Ureter (tissue), 1 donor: ENCODE measurements at places on chromosomes 1 and 21. TPM values are rescaled to one million over a fixed set of nuclear protein-coding genes. Genes with fewer than 3 reads are reported as not detected.

- DNase-seq = no peak
Measured at GRCh38 chr1:90706437-90707362, 10.4 kb downstream of the BARHL2 start.

MYBPH gene
- total RNA-seq = not detected

DNA sequence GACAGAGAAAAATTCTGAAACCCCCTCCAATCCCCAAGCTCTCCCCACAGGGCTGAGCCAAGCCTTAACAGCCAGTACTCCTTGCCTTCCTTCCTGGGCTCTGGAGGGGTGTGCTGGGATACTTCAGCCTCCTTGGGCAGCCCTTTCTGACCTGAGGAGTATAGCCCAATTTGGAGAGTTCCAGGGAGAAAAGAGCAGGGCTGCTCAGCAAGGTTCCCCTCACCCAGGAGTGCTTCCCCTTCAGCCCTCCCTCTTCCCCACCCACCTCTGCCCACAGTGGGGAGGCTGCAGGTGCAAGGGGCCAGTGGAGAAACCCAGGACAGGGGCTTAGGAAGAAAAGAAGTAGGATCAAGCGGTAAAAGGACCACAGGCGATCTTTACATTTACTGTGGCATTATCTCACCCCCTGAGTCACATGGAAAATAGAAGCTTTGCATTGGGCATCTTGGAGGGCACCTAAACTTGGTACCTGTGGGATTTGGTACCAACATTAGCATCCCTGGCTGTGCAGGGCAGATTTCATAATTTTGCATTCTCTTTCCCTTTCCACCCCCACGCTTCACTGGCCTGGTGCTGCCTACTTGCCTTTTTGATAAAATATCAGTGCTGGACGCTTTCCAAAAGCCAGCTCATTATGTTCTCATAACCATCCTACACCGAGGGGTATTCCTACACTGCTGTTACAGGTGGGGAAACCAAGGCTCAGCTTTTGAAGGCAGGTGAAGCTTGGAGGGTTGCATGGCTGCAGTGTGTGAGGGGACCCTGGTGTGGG lies 2.8 kb upstream of the ADORA1 start:
- no peak for DNase-seq

GRCh38 chr1:180198196-180198595 lies 31.9 kb upstream of the LHX4 start:
- DNase-seq = peak; percentile 65

- DNase-seq = no peak
Measured at GRCh38 chr1:81340239-81340638, 460.5 kb upstream of the ADGRL2 start.

DNA sequence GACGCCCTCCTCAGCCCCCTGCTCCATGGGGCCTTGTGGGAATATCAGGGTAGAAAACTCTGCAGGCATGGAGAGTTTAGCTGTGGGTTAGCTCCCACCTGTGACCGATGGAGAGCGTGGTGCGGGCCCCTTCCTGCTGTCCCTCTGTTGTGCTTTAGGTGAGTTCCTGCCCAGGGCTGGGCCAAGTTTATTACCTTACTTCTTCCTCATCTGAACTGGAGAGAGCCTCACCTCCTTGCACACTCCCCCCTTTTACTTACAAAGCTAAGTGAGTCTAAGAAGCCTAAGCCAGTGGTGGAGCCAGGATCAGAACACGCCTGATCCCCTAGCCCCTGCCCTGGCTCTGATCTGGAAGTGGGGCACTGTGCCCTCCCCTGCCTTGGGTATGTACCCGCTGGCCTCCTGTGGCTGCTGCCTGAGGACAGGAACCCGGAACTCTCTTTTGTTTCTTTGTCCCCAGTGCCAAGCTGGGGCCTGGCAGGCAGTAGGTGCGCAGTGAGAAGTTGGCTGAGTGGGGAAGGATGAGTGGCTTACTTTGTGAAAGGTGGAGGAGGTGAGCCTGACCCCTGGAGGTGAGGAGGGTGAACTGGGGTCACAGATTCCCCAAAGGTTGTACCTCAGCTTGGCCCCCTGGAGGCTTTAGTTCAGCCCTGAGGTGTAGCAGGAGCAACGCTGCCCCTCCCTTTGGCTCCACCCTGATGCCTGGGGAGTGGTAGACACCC lies 32.9 kb downstream of the ARHGEF10L start:
- DNase-seq = no peak

GRCh38 chr1:168298446-168298845 lies 17.8 kb downstream of the TBX19 start:
- DNase-seq = no peak

DNA sequence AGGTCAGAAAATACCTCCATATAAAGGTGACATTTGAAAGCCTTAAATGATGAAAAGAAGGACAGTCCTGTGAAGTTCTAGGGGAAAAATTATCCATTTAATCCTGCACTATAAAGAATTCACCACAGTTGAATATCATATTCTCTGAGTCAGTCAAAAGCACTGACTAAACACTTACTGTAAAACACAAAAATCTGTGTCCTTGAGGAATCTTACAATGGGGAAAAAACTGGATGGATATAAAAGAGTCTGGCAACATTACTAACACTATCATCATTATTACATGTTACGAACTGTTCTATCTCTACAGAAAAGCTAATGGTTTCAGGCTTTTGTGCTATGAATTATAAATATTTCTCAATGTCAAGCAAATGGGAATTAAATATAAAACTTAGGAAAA lies 42.4 kb upstream of the HP1BP3 start:
- no peak for DNase-seq

DCDC2B gene
- total RNA-seq = not detected

ZMPSTE24 gene
- 52.9 TPM for total RNA-seq

CFAP74 gene
- 0.83 TPM for total RNA-seq

DNA sequence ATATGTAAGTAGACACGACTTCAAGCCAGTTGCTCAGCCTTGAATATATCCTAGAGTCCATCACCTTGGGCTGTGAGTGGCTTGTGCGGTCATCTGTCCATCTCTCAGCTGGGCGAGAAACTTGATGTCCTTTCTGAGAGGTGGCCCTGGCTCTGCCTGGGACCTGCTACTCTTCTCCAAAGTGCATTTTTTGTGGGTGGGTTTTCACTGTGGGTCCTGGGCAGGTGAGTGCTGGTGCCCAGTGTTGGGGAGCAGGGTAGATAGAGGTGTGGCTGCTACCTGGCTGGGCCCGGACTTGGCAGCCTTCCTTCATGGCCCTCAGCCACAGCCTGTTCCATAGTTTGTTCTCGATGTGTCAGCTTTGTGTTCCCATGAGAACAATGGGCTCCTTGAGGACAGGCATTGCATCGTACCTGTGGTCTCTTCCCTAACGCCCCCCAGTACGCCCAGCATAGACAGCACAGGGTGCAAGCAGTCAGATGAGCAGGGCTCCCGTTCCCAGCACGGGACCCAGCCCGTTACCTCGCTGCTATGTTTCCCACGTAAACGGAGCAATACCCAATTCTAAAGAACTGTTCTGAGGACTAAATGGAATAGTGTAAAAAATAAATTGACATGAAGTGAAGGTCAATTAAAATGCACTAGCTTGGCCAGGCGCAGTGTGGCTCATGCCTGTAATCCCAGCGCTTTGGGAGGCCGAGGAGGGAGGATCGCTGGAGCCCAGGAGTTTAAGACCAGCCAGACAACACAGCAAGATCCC lies 877 bp upstream of the SLX9 start:
- no peak for DNase-seq

RNU1-3 gene
- 1,626 TPM for total RNA-seq

DNA sequence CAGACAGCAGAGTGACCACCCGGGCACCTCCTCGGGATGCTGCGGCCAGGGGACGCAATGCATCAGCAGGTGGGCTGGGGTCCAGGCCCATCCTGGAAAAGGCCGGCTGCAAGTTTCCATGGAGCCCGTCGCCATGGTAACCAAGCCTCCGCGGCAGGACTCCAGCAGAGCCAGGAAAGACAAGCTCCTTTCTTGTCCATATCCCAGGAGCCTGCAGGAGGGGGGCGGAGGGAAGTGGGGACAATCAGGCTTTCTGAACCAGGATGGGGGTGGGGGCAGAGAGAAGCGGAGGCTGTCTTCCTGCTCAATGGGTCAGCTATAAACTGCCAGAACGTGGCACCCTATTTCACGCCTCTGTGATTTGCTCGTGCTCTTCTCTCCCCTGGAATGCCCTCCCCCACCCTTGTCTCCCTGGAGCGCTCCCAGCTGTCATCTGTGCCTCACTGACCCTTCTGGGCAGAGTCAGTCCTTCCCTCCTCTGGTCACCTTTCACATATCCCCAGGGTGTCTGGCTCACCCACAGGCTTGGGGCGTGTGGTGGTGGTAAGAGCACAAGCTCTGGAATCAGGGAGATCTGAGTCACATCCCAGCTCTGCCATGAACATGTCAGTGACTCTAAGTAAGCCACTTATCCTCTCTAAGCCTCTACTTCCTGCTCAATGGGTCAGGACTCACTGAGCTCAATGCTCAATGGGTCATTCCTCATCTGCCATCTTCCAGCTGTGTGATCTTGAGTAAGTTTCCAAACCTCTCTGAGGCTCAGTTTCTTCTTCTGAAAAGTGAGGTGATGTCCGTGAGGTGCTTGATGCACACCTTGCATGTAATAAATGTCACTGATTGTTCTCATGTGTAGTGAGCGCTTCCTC lies 58.9 kb upstream of the LAPTM5 start:
- DNase-seq = peak; percentile 84

ASCL5 gene
- not detected for total RNA-seq

S100A1 gene
- not detected for total RNA-seq

GRCh38 chr1:245298781-245299180 lies 144.0 kb downstream of the KIF26B start:
- DNase-seq = no peak

G0S2 gene
- total RNA-seq = 7.7 TPM

DNA sequence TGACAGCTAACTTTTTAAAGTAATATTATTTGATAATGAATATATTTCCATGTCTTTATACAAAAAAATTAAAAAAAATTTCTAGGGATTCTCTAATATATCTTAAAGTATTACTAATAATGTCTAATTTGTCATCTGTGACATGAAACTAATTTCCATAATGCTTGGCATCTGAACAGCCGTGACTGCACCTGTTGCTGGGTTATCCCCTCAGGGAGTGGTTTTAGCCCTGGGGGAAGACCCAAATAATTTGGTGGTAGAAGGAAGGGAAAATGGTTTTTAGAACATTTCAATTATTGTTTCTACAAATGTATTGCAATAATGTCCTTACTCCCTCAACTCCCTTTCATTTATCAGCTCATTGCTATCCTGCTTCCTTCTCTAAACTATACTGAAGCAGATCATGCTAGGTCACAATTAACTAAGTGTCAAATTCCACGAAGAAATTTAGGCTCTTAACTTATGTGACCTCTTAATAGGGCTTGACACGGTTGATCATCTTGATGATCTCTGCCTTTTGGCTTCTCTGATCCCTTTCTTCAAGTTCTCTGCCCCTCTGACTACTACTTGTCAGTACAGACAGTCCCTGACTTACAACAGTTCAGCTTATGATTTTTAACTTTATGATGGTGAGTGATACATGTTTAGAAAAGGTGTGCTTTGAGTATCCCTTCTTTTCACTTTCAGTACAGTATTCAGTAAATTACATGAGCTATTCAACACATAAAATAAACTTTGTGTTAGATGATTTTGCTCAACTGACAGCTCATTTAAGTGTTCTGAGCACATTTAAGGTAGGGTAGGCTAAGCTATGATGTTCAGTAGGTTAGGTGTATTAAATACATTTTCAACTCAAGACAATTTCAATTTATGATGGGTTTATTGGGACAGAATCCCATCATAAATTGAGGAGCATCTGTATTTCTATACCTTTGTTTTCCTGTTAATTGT lies 26.4 kb upstream of the DPH5 start:
- no peak for DNase-seq

DNA sequence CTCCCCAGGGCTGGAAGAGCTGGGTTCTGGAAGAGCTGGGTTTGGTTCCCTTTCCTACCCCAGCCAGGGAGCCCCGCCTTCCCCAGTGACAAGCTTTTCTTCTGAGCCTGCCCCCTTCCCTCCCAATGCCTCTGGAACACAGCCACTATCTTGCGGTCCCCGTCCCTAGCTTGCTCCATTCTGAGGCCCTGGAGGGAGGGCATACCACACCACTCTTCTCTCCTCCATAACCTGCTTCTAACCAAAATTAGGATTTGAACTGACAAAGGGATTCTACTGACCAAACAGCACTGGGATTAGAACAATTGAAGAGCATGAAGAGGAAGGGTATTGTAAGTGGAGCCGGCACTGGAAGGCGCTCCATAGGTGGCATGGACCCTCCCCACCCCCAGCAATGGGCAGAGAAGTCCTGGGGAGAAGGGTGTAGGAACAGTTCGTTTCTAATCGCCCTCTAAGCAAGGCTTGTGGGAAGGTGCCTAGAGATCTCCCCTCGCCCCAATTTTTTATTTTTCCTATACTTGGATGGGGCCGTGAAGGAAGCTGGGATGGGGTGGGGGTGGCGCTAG lies 690 bp downstream of the C1orf216 start:
- peak; percentile 55 for DNase-seq

CATSPER4 gene
- not detected for total RNA-seq

RGS18 gene
- 1.8 TPM for total RNA-seq

- peak; percentile 52 for DNase-seq
Measured at GRCh38 chr1:248618878-248619277, 16.0 kb downstream of the OR2T11 start.

DNA sequence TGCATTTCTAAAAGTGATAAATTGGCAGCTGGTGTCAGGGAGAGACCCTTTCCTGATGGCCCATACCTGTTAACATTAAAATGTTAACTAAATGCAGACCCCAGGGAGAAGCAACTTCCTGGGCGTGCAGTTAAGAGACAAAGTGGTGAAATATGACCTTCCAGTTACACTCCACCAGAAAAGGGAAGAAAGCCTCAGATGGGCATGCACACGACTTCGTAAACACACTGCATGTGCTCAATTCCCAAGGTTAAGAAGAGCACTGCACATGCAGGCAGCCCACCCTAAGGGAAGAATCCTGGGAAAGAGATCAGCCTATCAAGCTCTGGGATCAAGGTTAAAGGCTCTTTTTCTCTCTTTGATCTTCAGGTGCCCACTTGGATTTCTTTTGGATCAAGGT lies 9.7 kb upstream of the GBP6 start:
- no peak for DNase-seq

DNA sequence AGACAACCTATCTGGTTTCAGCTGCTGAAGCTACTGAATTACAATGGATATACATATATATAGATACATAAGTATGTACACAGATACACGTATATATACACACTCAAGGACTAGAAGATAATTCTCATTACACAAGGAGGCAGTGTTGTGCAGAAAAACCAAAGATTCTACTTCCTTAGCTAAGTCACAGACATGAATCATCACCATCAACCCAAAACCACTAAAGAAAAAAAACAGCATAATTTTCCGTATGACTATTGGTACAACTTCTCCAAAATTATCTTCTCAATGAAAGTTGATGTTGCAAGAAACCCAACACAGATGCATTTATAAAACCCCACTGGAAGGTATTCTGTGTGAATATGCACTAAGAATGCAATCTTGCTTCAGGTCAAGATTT lies 36.8 kb upstream of the RPF1 start:
- DNase-seq = no peak

- no peak for DNase-seq
Measured at GRCh38 chr1:32768110-32768850, 48.9 kb downstream of the YARS1 start.

LAMC1 gene
- total RNA-seq = 111 TPM

PRPF38A gene
- 50.8 TPM for total RNA-seq

DNA sequence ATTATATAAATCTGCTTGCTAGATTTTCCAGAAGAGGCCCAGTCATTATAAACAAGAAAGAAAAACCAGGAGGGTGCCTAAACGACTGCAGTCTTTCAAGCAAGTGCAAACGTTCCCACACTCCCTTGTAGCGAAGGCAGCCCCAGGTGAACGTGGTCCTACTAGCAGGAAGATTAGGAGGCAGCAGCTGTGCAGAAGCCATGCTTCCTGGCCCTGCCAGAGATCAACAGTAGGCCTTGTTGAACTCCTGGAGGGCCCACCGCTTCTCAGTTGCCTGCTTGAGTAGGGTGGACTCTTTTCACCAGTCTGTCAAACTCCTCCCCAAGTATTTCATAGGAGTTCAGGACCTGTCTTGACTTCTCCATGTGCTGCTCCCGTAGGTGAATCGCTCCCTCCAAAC lies 163.0 kb upstream of the GORAB start:
- DNase-seq = no peak
